ENCODE measurements at places on chromosomes 7 and 10. TPM values are rescaled to one million over a fixed set of nuclear protein-coding genes. Genes with fewer than 3 reads are reported as not detected.

DNA sequence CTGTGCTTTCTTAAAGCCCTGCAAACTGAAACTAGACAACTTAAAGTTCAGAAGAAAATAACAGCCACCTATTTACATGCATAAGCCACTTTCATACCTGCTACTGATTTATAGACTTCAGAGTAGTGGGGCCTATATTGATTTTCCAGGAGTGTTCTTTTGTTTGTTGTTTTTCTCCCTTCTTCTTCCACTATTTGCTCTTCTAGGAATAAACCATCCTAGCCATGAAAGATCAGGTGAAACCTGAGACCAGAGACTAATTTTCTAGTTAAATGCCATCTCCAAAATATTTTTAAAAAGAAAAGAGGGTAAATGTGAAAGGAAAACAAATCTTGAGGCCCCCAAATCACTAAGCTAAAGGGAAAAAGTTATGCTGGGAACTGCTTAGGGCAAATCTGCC is 72.4 kb upstream of the C1GALT1 start:
- no peak for DNase-seq

GRCh38 chr7:111172564-111173257 is 81.8 kb downstream of the LRRN3 start:
- peak; percentile 28 for DNase-seq

GRCh38 chr7:46616636-46617035 is 695.6 kb upstream of the IGFBP3 start:
- DNase-seq = no peak

GRCh38 chr7:105674200-105674920 is 93.1 kb upstream of the EFCAB10 start:
- no peak for DNase-seq

DNA sequence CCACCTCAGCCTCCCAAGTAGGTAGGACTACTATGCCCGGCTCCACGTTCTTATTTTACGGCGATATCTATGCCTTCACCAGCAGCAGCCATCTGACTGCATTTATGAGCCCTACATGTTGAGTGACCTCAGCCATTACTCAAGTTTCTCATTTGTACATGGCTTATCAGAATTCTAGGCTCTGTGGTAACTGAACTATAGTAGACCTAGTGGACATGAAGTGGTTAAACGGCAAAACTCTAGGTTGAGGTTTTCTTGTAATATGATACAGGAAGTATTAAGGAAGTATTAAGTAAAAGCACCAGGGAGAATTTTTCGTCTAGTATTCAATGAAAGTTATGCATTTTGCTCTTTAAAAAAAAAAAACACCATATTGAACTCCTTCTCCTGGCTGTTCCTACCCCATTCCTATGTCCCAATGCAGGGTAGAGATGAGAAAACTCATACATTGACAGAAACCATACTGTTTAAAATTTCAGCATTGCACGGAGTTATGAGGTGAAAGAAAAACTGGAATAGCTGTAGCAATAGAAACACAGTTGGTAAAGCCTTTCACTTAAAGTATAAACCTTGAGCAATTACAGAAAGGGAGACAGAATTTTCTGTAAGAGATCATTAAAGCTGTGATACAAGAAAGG is 39.8 kb upstream of the EPC1 start:
- DNase-seq = no peak

DNA sequence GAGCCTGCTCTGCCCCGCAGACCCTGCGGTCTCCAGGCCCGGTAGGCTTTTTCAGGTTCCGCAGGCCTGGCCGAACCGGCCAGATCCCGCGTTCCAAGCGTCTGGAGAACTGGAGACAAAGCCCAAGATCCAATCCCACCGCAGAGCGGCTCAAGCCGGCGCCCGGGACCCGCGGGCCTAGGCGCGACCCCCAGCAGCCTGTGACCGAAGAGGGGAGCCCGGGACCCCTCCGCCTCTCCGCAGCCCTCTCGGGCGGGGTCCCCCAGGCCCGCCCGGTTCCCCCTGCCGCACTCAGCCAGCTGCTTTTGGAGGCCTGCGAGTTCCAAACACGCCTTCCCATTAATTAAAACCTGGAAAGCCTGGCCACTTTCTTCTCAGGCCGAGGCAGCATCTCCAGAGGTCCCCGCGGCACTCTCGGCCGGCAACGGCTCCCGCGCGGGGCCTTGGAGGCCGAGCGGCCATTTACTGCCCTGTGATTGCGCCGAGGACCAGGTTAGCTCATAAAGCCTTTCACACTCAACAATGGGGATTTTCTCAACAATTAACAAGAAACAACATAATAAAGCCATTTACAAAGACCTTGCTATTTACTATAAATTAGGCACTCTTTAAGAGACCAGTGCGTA is 16.7 kb downstream of the SKIDA1 start:
- DNase-seq = no peak

- no peak for DNase-seq
These were observed 262.6 kb upstream of the LYZL1 start for GRCh38 chr10:29026065-29026797.

DNA sequence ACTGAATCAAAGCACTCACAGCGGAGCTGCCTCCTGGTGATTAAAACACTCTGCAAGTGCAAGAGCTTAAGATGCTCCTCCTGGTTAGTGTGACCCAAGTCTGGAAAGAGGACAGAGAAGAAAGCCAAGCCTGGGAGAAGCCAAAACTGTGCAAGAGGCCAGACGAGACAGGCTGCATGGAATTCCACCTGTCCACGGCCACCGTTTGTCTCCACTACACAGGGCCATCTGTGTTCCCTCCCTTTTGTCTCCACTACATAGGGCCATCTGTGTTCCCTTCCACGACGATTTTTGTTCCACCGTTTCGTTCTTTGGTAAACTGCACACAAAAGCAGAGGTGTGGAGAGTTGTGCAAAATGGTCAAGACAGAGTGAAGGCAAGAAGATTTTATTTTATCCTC is 233.0 kb downstream of the DIP2C start:
- no peak for DNase-seq

- no peak for DNase-seq
These were observed 35.0 kb upstream of the ELMO1 start for GRCh38 chr7:37483627-37484026.

DNA sequence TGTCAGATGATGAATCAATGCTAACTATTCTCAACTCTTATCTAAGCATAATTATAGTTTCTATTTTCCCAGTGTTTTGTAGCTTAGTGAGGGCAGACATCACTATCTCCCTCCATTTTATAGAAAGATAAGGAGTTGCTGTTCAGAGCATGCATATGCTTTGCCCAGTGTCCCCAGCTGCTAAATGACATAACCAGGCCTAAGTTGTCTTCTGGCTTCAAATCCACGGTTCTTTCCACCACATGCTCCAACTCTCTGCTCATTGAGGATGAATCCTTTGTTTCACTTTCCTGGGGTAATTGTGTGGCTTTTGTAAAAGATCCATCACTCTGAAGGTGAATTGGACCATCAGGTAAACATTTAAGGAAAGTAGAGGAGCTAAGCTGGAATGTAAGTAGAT is 134.0 kb downstream of the SNX10 start:
- no peak for DNase-seq

DNA sequence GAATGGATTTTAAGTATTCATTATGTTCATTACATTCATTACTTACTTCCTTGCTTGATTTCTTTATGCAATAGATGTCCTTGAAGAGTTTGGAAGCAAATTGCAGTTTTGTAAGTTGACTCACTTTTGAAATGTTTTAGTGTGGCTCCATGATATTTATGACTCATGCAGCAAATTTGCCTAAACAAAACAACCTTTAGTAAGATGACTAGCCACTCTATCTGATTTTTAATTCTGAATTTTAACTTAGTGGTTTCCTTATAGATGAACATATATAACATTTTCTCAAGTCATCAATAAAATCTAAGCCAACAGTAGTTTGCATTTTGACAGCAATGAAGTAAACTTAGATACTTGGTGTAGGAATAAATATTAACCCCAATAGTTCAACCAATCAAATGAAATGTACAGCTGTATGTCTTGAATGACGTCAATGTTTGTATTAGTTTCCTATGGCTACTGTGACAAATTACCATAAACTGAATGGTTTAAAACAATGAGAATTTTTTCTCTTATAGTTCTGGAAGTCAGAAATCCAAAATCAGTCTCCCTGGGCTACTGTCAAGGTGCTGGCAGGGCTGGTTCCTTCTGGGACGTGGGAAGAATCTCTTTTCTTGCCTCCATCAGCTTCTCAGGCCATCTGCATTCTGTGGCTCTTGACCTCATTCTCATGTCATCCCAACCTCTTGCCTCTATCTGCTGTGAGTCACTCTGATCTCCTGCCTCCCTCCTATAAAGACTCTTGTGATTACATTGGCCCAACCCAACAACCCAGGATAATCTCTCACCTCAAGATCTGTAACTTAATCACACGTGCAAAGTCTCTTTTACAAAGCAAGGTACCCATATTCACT is 73.4 kb downstream of the AHR start:
- DNase-seq = peak; percentile 56

DNA sequence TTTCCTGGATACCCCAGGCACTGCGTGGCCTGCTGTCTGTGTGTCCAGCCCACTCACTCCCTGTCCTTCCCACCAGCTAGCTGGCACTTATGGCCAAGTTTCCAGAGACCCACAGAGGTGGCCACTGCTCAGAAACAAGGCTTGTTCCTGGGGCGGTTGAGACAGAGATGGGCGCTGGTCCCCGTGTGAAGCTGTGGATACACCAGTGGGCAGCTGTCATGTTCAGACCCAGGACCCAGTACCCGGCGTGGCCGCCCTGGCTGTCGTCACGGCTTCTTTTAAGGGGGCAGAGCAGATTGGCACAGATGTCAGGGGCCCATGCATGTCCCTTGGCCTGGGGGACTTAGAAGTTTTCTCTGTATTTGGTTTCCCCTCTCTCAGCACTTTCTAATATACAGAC is 36.3 kb downstream of the FOXL3 start:
- DNase-seq = no peak

DNA sequence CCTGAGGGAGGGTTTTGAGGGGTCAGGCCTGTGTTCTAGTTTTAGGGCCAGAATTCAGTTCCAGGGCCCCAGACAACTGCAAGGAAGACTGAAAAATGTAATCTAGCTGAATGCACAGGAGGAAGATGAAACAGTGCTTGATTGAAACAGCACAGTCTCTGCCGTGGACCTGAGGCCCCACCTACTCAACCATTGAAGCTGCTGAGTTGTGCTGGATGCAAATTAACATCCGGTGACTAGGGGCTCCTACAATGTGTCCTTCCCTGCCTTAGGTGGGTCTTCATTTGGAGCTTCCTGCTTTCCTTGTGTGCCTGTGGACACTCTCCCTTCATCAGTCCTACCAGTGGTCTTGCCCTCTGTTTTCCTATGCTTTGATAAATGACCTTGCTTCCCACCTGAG is 5.7 kb downstream of the GLRX3 start:
- no peak for DNase-seq

DNA sequence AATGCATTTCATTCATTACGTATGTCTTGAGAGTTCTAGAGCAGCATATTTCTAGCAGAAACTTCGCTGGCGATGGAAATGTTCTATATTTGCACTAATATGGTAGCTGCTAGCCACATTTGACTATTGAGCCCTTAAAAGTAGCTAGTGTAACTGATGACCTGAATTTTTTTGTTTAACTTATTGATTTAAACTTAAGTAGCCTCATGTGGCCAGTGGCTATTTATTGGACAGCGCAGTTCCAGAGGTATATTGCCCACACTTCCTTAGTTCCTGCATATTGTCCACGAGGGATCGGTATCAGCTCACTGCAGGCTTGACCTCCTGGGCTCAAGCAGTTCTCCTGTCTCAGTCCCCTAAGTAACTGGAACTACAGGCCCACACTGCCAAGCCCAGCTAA is 3.7 kb downstream of the PSTK start:
- no peak for DNase-seq

DNA sequence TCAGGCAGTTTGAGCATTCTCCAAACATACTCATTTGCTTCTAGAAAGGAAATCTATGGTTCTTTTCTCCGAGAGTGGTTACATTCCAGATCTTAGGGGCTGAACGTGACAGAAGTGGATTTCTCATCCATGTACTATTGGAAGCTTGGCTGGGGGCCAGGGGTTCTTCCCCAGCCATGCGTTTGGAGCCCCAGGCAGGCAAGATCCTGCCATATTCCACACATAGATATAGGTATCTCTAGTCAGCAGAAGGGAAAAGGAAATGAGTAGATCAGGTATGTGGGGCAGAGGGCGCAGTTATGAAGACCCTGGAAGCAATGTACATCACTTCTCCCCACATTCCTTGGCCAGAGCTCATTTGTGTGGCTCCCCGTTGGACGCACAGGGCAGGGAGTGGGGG is 299.8 kb downstream of the CCDC3 start:
- peak; percentile 34 for DNase-seq

- no peak for DNase-seq
These were observed 78.0 kb downstream of the INPP5A start for GRCh38 chr10:132615341-132616169.

DNA sequence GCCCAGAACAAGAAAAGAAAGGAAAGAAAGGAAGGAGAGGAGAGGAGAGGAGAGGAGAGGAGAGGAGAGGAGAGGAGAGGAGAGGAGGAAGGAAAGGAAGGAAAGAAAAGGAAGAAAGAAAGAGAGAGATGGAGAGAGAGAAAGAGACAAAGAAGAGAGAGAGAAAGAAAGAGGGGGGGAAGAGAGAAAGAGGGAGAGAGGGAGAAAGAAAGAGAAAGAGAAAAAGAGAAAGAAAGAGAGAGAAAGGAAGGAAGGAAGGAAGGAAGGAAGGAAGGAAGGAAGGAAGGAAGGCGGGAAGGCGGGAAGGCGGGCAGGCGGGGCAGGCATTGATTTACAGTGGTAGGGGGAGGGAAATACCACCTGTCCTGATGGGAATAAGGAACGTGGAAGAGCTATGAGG is 92.7 kb downstream of the DNAJC1 start:
- DNase-seq = no peak

DNA sequence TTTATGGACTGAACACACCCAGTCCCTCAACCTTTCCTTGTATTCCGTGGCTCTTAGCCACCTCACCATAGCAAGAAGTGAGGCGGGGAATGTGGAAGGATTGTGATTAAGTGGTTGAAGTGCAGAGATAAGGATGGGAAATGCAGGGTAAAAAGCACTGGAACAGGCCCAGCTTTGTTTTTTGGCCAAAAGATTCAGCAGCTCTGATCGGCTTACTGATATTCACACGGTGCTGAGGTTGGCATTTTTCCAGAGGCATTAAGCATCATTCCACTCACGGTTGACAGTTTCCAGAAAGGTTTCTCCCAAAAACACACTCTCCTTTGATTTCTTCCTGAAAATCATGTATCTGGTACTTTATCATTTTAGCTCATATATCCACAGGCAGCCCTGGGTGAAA is 544.2 kb downstream of the CNTNAP2 start:
- DNase-seq = peak; percentile 40

- no peak for DNase-seq
These were observed 145.1 kb upstream of the MEOX2 start for GRCh38 chr7:15831606-15832005.

GRCh38 chr10:96588060-96588554 is 1.3 kb upstream of the TM9SF3 start:
- no peak for DNase-seq

HOXA9 gene
- 0.25 TPM for polyA plus RNA-seq

NRF1 gene
- 4.6 TPM for polyA plus RNA-seq

NEURL1 gene
- polyA plus RNA-seq = 9.5 TPM

NKX1-2 gene
- not detected for polyA plus RNA-seq

CYP2E1 gene
- polyA plus RNA-seq = 5.0 TPM

CRHR2 gene
- polyA plus RNA-seq = not detected

All from stomach (tissue), 19 donors.